Activated CD4-positive, alpha-beta T cell treated with anti-CD3 and anti-CD28 coated beads for 4 hours (primary cell): ENCODE measurements at places on chromosomes 12 and 14.
A peak's percentile ranks its signal among the peaks of the same experiment; 100 is the strongest.

DNA sequence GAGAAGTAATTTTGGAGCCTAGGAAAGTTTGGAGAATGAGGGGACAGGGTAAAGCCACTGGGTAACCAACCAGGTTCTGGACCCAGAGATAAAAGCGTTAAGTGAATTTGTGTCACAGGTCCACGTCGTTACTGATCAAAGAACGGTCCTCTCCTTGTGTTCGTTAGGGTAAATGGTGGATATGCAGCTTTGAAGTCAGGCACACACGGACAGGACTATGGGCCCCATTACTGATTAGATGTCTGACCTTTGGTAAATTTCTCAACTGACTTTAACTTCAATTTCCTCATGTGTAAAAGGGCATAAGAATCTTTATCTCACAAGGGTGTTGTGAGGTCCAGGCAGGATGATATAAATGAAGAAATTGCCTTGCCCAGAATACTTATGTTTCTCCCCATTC lies 76.6 kb downstream of the EMP1 start:
- DNase-seq, result no peak

- DNase-seq, result no peak
Observed at GRCh38 chr14:68633131-68633991, 159.5 kb downstream of the ZFP36L1 start.

GRCh38 chr12:2959505-2960389 lies 550 bp downstream of the TEAD4 start:
- DNase-seq, result no peak

GRCh38 chr14:20427231-20428009 lies 8.5 kb downstream of the KLHL33 start:
- no peak for DNase-seq

- no peak for DNase-seq
Observed at GRCh38 chr12:94516985-94517384, 57.3 kb upstream of the CEP83 start.

DNA sequence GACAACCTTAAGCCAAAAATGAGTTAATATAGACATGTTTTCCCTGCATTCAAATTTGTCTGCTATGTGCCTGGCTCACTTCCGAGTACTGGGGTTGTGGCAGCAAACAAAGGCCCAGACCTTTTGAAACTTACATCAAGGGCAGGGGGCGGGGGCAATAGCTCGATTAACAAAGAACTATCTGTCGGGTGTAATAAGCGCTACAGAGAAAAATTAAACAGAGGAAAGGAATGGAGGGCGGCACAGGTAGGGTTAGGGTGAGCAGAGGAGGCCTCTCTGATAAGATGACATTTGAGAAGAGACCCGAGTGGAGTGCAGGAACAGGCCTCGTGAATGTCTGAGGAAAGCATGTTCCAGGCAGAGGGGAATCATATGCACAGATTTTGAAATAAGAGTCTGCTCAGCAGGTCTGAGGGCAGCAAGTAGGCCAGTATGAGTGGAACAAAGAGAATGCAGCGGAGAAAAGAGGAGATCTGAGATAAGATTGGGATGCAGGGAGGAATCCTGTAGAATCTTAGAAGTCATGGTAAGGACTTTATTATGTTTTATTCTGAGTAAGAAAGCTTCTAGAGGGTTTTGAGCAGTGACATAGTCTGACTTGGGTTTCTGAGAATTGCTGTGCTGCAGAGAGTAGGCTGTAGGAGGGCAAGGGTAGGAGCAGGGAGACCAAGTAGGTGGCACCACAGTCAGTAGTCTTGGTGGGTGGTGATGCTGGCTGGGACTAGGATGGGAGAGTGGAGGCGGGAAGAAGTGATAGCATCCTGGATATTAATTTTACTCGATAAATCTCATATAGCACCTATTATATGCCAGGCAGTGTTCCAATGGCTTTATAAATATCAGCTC lies 52.6 kb downstream of the BICDL1 start:
- peak; percentile 33 for DNase-seq

DNA sequence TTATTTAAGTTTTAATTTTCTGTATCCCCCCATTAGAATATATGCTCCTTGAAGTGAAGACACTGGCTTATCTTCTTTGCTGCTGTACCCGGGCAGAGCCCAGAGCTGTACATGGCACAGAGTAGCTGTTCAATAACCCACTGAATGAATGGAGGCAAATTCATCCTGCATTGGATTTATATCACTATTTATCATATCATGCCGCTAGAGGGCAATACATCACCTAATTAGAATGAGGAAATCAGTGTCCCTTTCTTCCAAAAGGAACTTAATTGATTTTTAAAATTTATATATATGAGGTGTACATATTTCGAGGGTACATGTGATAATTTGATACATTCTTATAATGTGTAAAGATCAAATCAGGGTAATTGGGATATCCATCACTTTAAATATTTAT lies 89.2 kb upstream of the TMEM260 start:
- no peak for DNase-seq

GRCh38 chr14:77305696-77306095 lies 15.0 kb downstream of the POMT2 start:
- DNase-seq, result no peak

DNA sequence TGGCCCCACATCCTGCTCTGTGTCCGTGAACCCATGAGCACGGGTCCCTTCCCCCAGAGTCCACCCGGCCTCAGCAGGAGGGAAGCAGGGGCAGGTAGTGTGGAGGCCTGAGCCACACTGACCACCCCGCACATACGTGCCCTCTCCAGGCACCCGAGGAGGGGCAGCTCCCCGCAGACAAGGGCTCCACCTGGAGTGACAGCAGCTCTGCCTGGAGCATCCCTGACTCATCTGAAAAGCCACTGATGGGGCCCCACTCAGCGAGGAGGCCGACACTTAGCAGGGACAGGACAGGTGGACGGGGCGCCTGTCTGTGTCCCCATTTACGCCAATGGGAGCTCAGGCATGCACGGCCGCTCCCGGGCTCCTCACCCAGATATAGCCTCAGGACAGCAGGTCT lies 237.6 kb upstream of the SFSWAP start:
- DNase-seq, result no peak

GRCh38 chr12:48030173-48030650 lies 25.9 kb upstream of the COL2A1 start:
- DNase-seq, result no peak

DNA sequence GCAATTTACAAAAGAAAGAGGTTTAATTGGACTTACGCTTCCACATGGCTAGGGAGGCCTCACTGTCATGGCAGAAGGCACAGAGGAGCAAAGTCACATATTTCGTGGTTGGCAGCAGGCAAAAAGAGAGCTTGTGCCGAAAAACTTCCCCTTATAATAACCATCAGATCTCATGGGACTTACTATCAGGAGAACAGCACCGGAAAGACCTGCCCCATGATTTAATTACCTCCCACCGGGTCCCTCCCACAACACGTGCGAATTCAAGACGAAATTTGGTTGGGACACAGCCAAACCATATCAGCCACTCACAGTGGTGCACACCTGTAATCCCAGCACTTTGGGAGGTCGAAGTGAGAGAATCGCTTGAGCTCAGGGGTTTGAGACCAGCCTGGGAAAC lies 68.5 kb downstream of the FBXL14 start:
- no peak for DNase-seq

GRCh38 chr12:61490526-61491498 lies 769.4 kb upstream of the USP15 start:
- no peak for DNase-seq

GRCh38 chr12:78964521-78964920 lies 99.9 kb downstream of the SYT1 start:
- no peak for DNase-seq
